ENCODE measurements at places on chromosomes 5 and 9. TPM values are rescaled to one million over a fixed set of nuclear protein-coding genes. Genes with fewer than 3 reads are reported as not detected.

DNA sequence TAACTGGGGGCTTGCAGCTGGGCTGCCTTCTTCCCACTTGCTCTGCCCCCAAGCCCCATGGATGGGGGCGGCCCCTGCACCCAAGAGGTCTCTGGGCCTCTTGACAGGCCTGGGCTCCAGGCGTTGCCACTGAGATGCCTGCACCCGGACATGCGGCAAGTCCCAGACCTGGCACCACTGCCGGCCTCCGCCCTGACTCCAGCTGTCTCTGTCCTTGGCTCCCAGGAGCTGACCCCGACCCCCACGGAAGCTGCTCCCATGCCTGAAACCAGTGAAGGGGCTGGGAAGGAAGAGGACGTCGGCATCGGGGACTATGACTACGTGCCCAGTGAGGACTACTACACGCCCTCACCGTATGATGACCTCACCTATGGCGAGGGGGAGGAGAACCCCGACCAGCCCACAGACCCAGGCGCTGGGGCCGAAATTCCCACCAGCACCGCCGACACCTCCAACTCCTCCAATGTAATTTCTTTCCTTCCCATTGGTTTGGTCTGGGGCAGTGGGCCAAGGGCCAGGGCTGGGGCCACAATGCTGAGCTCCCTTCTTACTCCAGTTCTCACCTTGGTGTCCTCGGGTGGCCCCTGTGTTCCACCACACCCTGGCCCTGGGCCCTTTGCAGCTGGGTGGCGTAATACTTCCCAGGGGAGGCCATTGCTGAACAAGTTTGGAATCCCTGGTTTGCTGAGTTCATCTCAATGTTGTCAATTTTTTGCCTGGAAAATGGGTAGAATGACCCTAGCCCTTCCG is 88.6 kb downstream of the COL5A1 start:
- no peak for DNase-seq
- H3K4me3 ChIP-seq = no peak overlapping the region
- peaks cover 39% of the 10 kb centered on the region for H3K36me3 ChIP-seq
- H3K27ac ChIP-seq = peak overlapping the region; percentile 81
- H3K4me1 ChIP-seq = peaks cover 48% of the 10 kb centered on the region

DNA sequence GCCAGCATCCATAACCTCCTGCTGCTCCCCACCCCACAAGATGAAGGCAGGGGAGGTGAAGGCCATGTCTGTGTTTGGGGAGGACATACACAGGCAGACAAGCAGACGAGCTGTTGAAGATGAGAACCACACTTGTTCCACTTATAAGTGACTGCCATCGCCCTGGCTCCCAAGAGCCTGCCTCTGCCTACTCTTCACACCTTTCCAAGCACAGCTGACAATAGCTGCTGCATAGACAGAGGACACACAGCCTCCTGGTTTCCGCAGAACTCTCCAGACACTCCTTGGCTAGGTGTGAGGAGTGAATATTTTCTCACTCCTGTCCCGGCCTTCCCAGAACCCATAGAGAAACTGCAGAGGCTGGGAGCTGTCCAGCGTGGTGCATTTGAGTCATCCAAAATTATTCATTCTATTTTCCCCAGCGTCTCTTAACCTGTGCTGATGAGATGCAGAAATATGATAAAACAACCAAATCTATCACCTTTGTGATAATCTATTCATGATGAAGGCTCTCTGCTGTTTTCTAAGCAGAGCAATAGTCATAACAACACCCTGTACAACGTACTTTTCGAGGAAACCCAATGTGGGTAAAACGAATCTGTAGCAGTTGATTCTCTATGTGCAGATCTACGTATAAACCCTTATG is 24.7 kb downstream of the KLF9 start:
- no peak overlapping the region for H3K4me3 ChIP-seq
- H3K4me1 ChIP-seq = peaks cover 55% of the 10 kb centered on the region
- no peak for DNase-seq

GRCh38 chr5:35160486-35161116 is 69.7 kb downstream of the PRLR start:
- no peaks in the 10 kb centered on the region for H3K36me3 ChIP-seq
- H3K4me3 ChIP-seq = no peak overlapping the region
- no peak overlapping the region for H3K27ac ChIP-seq

DNA sequence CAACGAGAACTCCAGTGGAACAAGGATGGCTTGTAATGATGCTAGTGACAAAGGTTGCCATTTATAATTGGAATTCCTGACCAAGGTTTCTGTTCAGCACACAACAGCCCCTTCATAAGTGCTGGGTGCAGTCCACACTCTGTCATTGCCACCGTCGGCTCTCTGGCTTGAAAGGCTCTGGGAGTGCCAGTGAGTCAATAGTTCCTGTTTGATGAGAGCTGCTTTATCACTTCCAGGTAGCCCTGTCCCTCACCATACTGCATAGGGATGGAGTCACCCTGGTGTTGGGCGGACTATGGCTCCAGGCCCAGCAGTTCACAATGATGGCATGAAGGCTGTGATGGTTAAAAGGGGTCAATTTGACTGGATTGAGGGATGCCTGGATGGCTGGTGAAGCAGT is 34.6 kb upstream of the SEMA4D start:
- H3K4me3 ChIP-seq = no peak overlapping the region
- peaks cover 1% of the 10 kb centered on the region for H3K36me3 ChIP-seq
- no peak overlapping the region for H3K27ac ChIP-seq

DNA sequence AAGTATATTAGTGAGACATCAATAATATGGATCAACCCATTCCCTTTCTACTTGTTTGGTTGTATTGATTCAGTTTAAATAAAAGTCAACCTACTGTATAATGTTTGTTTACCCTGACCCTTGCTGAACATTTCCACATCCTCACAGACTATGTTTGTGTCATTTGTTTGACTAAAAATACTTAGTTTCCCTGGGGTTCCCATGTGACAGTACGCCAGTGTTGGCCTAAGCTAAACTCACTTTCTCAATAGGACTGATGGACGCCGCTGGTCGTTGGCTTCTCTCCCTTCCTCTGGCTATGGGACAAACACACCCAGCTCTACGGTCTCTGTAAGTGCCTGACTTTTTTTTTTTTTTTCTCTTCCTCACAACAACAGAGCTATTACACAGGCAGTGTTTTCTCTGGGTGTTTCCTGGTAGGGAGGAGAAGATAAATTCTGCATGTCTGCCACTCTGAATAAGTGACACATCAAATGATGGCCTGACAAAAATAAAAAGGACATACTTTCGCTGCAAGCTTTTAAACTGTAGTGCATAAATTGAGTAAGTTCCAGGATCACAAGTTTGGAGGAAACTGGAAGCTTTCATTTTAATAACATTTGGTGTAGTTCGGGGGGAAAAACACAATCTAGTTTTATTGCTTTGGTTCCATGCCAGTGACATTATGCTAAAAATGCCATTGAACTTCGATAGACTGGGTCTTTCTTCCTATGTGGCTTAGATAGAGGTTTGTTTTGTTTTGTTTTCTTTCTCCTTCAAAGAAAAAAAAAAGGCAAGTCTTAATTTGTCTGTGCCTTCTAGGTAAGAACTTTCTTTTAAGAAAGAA is 101.0 kb downstream of the CD180 start:
- no peaks in the 10 kb centered on the region for H3K36me3 ChIP-seq
- H3K4me1 ChIP-seq = peaks cover 36% of the 10 kb centered on the region
- H3K4me3 ChIP-seq = no peak overlapping the region
- H3K27ac ChIP-seq = peak overlapping the region; percentile 77

DNA sequence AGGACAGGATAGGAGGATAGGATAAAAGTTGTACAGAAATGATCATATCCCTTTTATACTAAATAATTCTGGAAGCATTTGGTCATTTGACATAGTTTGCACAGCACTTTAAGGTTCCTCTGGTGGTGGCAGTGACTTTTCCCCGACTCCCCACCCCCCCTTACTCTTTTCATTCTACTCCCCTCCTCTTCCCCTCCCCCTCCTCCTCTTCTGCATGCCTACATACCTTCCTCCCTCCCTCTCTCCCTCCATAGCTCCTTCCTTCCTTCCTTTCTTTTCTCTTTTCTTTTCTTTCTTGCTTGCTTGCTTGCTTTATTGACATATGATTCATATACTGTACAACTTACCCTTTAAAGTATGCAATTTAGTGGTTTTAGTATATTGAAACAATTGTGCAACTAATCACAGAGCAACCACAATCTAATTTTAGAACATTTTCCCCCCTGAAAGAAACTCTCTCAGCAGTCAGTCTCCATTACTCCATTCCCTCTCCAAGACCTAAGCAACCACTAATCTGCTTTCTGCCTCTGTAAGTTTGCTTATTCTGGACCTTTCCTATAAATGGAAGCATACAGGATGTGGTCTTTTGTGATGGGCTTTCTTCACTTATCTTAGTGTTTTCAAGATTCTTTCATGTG is 159.0 kb downstream of the HACD4 start:
- peaks cover 40% of the 10 kb centered on the region for H3K4me1 ChIP-seq
- peak overlapping the region; percentile 51 for H3K4me3 ChIP-seq

DNA sequence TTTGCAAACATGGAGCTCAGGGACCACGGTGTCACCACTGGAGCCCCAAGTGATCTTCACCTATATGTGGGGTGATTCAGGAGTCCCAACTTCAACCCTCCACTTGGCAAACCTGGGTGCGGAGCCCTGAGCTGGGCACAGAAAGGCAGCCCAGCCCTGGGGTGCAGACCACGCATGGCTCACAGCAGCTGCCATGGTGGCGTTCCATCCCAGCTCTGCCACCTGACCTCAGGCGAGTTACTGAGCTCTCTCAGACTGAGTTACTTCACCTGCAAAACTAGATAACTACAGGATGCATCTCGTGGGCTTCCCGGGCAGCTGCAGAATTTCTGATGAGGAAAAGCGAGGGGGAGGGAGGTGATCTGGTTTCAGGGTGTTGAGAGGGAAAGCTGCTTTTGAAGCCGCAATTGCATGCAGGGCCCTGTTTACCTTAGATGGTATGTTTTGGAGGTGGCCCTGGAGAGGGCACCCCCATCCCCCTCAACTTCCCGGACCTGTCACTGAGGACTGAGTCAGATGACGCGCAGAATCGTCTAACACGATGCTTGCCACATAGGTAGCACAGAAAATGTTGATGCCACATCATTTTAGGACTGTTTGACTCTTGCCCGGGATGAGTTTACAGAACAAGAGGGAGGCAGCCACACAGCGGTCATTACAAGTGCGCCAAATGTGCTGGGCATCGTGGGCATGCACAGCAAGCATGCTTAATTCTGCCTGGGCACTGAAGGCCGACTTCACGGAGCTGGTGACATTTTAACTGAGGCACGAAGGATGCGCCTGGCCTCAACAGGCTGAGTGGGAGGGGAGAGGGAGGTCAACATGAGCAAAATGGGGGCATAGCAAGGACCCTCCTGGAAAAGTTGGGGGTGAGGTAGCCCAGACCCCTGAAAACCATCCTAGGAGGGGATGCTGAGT is 154.6 kb downstream of the COL23A1 start:
- H3K4me1 ChIP-seq = peaks cover 8% of the 10 kb centered on the region
- DNase-seq = no peak
- peaks cover 3% of the 10 kb centered on the region for H3K36me3 ChIP-seq
- H3K27me3 ChIP-seq = peaks cover 11% of the 10 kb centered on the region

DNA sequence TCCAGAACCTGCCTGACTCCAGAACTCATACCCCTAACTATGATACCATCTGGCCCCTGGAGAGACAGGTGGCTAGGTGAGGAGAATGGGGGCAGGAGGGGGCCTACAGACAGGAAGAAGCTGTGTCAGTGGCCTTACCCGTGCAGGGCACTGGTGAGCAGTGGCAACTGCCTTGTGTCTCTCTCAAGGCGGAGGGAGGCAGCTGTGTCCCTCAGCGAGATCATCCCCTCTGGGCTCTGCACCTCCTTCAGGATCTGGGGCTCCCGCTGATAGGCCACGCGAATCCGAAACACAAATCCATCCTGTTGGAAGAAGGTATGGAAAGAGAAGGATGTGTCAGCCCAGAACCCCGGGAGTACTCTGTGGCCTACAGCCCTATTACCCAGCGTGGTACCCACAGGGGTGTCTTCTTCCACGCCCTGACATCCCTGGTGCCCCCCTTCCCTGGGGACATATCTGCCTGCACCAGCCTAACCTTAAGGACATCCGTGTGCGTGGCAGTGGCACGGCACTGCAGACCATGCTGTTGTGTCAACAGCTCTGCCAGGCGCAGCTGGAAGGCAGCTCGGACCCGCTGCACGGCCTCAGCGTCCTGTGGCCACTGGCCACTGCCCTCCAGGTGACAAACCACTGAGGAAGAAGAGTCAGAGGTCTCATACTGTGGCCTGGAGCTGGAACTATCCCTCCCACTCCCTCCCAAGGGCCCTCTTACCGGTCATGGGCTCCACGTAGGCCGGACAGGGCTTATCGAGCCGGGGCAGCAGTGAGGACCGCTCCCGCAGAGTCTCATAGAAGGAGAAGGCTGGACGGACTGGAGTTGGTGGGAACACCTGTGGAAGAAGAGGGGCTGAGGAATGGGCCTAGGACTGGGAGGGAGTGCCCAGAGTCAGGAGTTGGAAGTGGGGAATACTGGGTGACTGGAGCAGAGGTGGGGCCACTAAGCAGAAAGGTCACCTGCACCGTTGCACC is 7.8 kb downstream of the NOL6 start:
- H3K36me3 ChIP-seq = peaks cover 54% of the 10 kb centered on the region
- no peak overlapping the region for H3K27ac ChIP-seq
- H3K27me3 ChIP-seq = no peaks in the 10 kb centered on the region
- no peaks in the 10 kb centered on the region for H3K4me1 ChIP-seq

DNA sequence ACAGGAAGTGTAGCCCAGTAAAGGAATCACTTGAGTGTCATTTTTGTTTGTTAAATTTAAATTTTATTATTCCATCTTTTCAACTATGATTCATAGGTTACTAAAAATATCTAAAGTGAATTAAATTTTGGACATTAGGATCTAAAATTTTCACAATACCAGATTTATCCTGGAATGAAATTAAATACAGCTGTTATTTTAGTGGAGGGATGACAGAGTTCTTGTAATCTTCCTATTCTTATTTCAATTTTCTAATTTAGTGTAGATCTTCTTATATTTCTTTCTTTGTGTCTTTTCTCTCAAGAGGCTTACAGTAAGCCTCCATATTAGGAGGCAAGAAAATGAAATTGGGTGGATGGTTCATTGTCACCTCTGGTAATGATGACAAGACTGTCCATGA is 167.9 kb upstream of the TNC start:
- no peaks in the 10 kb centered on the region for H3K36me3 ChIP-seq
- DNase-seq = no peak
- H3K27me3 ChIP-seq = no peaks in the 10 kb centered on the region

DNA sequence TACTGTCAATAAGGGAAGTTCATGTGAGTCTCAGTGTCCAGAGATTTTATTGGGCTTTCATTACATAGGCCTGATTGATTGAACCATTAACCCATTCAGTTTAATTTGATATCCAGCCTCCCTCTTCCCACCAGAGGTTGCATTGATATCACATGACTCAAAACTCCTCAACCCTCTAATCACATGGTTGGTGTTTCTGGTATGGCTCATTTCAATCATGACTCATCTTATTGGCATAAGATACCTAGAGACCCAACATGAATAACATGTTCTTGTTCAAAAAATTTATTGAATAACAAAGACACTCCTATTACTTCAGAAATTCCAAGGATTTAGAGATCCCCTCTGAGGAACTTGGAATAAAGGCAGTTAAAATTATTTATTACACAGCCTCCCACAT is 982.2 kb downstream of the TLE1 start:
- no peak overlapping the region for H3K27ac ChIP-seq
- no peaks in the 10 kb centered on the region for H3K27me3 ChIP-seq
- DNase-seq = no peak

GRCh38 chr9:130535818-130536521 is 43.4 kb upstream of the FUBP3 start:
- peaks cover 49% of the 10 kb centered on the region for H3K27me3 ChIP-seq
- no peak overlapping the region for H3K27ac ChIP-seq
- H3K4me1 ChIP-seq = peaks cover 12% of the 10 kb centered on the region
- peaks cover 1% of the 10 kb centered on the region for H3K36me3 ChIP-seq

SLC25A2 gene
- 0.48 TPM for total RNA-seq

RASGRF2 gene
- total RNA-seq = 0.92 TPM

PCDHB10 gene
- 4.3 TPM for total RNA-seq

HSPA5 gene
- total RNA-seq = 362 TPM

SYK gene
- total RNA-seq = not detected

NAIP gene
- 4.0 TPM for total RNA-seq

NEUROG1 gene
- total RNA-seq = not detected

WNT8A gene
- not detected for total RNA-seq

FAM81B gene
- not detected for total RNA-seq

FAM114A2 gene
- 31.5 TPM for total RNA-seq

UTP15 gene
- total RNA-seq = 18.4 TPM
